ENCODE measurements at places on chromosomes 5 and 9. TPM values are rescaled to one million over a fixed set of nuclear protein-coding genes. Genes with fewer than 3 reads are reported as not detected.

Gene ESM1
- not detected for total RNA-seq

Gene ADAMTS13
- 0.64 TPM for total RNA-seq

Gene TMEM215
- total RNA-seq: not detected

Gene SUSD3
- 2.0 TPM for total RNA-seq

Gene IGFBPL1
- not detected for total RNA-seq

Gene BNIP1
- total RNA-seq: 11.7 TPM

Gene ADAMTS16
- 1.8 TPM for total RNA-seq

Gene DUSP1
- total RNA-seq: 1,666 TPM

Gene EQTN
- not detected for total RNA-seq

Gene TMEM267
- total RNA-seq: 11.0 TPM

Gene MEIKIN
- total RNA-seq: 1.0 TPM

DNA sequence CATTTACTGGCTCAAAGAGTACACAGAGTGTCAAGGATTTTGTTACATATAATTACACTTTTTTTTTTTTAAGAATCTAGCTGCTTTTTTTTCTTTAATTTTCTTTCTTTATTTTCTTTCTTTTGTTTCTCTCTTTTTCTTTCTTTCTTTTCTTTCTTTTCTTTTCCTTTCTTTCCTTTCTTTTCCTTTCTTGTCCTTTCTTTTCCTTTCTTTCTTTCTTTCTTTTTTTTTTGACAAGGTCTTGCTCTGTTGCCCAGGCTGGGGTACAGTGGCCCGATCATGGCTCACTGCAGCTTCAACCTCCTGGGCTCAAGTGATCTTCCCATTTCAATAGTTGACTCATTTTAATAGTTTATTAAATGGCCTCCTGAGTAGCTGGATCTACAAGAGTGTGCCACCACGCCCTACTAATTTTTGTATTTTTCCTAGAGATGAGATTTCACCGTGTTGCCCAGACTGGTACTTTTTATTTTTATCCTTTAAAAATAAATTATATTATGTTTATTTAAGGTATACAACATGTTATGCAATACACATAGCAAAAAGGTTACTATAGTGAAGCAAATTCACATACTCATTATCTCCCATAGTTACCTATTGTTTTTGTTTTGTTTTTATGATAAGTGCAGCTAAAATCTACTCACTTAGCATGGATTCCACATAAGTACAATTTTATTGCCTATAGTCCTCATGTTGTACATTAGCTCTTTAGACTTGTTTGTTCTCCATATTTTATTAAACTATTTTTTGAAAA is 381.5 kb upstream of the KLF4 start:
- no peak for DNase-seq

DNA sequence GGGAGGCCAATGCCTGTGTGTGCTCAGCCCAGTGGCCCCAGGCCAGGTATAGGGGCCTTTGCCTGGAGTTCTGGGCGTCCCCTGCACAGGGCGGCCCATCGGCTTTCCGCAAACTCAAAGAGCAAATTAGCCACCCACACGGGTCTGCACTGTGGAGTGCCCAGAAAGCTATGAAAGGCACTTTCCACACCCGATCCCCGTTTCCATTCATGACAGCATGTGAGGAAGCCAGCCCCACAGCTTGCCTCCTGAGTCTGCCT is 5.2 kb downstream of the DBH start:
- DNase-seq: no peak

DNA sequence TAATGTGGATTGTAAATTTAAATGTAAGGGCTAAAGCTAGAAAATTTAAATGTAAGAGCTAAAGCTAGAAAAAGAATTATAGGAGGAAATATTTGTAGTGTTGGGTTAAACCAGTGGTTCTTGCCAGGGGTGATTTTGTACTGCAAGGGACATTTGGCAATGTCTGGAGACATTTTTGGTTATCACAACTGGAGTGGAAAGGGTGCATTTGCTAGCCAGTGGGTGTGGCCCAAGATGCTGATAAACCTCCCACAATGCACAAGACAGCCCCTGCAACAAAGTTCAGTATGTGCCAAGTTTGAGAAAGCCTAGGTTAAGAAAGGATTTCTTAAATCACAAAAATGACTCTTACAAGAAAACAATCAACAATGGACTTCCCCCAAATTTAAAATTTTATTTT is 31.6 kb upstream of the ELL2 start:
- no peak for DNase-seq

- no peak for DNase-seq
Observed at GRCh38 chr5:10689391-10690081, 71.5 kb downstream of the DAP start.

- DNase-seq: no peak
Observed at GRCh38 chr9:80188579-80188978, 616.8 kb downstream of the TLE4 start.

GRCh38 chr9:38066197-38066913 is 2.7 kb downstream of the SHB start:
- no peak for DNase-seq

GRCh38 chr9:90999425-91000397 is 198.1 kb downstream of the SYK start:
- no peak for DNase-seq

- DNase-seq: no peak
Observed at GRCh38 chr5:111742177-111742994, 14.6 kb downstream of the NREP start.

DNA sequence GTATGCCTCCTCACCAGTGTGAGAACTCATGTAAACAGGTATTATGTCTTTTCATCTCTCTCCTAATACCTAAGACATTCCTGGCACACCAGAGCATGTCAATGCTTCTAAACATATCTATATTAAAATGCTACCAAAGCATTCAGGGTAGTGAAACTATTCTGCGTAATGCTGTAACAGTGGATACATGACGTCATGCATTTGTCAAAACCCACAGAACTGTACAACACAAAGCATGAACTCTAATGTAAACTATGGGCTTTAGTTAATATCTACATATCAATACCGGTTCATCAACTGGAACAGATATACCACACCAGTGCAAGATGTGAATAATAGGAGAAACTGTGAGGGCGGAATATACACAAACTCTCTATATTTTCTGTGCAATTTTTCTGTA is 72.2 kb upstream of the GABRP start:
- no peak for DNase-seq

DNA sequence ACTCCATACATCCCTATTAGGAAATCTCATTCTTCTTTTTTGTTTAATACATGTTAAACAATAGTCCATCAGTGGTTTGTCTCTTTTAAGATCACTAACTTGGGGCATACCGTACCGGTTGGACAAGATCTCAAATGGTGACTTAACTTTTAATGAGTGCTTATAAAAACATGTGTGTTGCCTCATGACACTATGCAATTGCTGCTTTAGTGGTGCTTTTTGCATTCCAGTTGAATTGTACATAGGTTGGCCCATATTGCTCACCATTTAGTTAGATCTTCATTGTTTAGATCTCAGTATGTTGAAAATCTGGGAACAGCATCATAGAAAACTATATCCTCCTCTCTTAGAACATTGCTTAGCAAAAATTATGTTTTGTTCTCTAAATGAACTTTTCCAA is 17.8 kb downstream of the C9orf85 start:
- DNase-seq: no peak

DNA sequence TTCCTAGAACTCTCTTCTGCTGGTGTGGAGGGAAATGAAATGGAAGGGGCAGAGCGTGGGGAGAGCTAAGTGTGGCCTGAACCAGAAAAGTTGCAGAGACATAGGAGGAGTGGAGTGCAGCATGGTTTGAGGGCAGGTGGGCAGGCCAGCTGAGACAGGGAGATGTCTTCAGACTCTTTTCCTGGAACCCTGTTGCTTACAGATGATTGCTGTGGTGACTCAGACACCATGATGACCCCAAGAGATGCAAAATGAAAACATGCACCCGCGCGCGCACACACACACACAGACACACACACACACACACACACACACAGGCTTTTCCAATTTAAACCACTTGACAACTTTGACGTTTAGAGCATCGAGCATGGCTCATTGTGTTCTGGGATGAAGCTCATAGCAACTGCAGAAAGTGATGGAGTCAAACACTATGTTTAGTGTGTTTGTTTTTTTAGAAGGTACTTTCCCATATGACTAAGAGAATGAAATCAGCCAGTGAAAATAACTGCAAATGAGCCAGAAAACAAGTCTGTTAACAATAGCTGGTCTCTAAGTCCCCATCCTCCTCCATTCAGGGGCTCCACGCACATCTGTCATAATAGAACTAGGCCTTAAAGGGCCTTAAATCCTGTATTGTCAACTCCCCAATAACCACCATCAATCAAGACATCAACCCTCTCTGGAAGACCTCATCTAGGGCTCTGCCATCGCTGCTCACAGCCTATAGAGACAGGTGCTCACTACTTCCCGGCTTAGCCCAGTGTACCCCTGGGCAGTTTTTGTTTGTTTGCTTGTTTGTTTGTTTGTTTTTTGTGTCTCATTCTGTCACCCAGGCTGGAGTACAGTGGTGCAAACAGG is 9.6 kb downstream of the TMOD1 start:
- peak; percentile 55 for DNase-seq

GRCh38 chr5:123094919-123095797 is 6.1 kb downstream of the PRDM6 start:
- DNase-seq: no peak

- DNase-seq: no peak
Observed at GRCh38 chr9:76796296-76796695, 32.1 kb downstream of the PCA3 start.

- DNase-seq: no peak
Observed at GRCh38 chr9:72276429-72276828, 88.6 kb downstream of the ZFAND5 start.

- peak; percentile 87 for DNase-seq
Observed at GRCh38 chr9:136047775-136048559, 47.1 kb downstream of the NACC2 start.

DNA sequence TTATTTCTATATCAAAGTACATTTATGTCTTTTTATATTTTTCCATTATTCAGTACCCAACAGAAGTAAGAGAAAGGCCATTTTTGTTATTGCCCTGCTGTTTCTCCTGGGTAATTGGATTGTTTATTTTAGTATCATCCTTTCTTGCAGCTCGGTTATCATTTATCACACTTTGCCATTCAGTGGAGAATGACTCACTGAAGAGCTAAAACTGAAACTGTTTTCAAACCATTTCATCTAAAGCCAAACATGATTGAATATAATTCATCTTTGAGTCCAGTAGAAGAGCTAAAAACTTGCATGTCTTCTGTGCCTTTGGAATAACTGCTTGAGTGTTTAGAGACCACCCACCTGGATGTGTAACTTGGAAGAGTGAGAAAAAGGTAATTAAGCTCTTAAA is 139.5 kb upstream of the PRDM9 start:
- no peak for DNase-seq

- no peak for DNase-seq
Observed at GRCh38 chr9:17509701-17510100, 69.2 kb upstream of the SH3GL2 start.

Data from mesenteric fat pad (tissue), 1 donor.